Omental fat pad (tissue), 4 donors: ENCODE measurements at places on chromosomes 1 and 21.

DNA sequence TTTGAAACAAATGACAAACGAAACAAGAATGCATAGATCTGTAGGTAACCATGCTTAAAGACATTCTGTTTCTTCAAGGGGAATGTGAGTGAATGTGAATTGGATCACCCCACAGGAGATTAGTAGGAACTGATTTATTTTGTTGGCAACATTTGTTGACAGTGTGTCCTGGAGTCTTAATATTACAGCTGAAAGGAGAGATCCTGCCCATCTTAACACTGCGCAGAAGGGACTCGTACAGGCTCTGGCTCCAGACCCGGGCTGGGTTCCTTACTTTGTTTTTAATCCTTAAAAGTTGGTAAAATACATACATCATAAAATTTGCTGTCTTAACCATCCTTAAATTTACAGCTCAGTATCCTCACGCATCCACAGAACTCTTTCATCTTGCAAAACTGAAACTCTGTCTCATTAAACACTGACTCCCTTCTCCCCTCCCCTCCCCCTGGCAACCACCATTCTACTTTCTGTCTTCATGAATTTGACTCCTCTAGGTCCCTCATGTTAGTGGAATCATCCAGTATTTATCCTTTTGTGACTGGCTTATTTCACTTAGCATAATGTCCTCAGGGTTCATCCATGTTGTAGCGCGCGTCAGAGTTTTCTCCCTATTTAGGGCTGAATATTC is 74.1 kb downstream of the GALNT2 start:
- no peak for DNase-seq

GRCh38 chr1:63557365-63557987 is 34.2 kb downstream of the EFCAB7 start:
- no peak for DNase-seq

- DNase-seq: no peak
Measured at GRCh38 chr1:35369922-35370671, 101.6 kb downstream of the ZMYM4 start.

DNA sequence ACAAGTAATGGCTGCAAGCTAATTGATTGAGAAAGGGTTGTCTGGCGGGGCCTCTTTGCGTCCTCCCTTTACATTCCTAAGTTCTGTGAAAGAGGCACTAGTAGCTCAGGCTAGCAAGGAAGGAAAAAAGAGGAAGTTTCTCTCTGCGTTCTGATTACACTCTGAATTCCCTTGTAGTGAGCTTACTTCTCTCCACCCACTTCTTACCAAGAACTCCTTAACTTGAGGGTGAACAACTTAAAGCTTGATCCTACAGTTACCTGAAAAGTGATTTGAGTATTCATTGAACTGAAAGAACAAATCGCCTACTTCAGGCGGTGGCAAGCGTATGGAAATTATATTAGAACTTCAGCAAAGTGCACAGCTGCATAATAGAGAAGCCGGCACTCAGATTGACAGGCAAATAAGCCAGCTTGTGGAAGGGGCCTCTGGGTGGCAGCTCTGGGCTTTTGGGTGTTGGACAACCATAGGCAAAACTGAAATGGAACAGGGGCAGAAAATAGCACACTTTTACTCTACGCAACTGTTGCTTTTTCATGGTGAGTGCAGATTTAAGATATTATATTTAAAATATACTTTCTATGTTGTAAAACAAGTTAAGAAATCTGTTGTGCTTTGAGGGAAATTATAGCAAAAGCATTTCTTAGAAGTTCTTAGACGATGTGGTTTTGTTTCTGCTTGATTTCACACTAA is 464.5 kb downstream of the USP25 start:
- DNase-seq: no peak

DNA sequence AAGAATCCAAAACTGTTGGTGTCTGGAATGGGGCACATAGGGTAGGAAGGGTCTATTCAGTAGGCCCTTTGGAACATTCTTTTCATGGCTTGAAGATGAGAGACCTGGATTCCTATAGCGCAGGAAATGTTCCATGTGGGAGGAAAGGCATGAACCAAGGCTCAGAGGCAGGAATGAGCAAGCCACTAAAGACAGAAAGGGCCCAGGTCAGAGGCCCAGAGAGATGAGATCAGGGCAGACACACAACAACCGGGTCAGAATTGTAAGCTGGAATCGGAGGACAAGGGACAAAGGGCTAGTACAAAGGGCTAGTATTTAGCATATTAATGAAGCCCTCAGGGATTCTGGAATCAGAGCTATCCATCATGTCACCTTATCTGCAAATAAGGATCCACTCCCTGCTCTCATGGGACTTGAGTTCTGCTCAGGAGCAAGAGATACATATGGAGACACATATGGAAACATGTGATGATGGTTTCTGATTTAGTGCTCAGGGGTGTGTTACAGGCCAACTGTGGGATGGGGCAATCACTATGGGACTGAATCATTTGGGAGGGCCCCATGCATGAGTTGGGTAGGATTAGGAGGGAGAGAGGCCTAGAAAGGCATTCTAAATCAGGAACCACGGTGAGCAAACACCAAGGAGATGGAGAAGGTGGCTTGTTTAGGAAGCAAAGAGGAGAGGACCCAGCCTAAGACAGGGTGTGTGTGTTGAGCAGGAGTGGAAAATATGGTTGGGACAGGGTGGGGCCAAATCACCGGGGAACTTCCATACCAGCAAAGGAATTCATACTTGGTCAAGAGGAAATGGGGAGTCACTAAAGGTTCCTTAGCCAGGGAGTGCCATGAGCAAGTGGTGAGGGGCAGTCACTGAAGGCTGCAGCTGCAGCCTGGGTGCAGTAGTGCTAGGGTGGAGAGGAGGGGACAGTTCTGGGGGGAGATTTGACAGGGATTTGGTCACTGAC is 8.6 kb downstream of the NECTIN4 start:
- no peak for DNase-seq

GRCh38 chr1:206609229-206609991 is 2.9 kb downstream of the EIF2D start:
- DNase-seq: no peak

- DNase-seq: no peak
Measured at GRCh38 chr1:61115436-61115835, 33.1 kb downstream of the NFIA start.

GRCh38 chr1:243621973-243622372 is 228.1 kb downstream of the AKT3 start:
- no peak for DNase-seq

DNA sequence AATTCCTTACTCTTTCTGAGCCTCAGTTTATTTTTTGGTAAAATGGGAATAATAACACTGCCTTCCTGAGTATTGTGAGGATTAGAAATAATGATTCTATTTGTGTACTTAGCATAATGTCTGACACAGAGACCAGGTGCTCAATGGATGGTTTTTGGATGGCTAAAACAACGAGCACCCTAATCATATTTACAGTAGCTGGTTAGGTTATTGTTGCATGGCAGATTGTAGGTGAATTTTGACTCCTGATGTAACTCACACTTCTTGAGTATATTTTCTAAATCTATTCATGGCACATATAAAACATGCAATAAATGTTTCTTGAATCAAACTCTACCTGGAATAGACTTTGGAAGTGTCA is 11.9 kb upstream of the DUSP10 start:
- DNase-seq: no peak
